ENCODE measurements at places on chromosomes 16 and 17. TPM values are rescaled to one million over a fixed set of nuclear protein-coding genes. Genes with fewer than 3 reads are reported as not detected.

- no peak for DNase-seq
These were observed 403.8 kb downstream of the SEC14L1 start for GRCh38 chr17:77544347-77545110.

DNA sequence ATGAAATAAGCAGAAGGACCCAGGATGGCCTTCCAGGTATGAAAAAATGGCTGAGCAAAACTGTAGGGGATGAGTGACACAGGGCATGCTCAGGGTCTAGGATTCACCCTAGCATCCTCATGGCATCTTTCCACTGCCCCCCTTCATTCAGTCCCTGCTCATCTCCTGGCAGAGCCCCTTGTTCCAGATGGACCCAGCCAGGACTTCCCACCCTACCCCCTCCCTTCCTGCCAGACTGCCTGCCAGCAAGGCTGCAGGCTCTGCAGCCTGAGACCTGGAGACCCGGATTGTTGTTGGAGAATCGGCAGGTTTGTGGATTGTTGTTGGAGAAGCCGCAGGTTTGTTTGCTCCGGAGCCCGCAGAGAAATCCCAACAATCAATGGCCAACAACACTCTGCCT lies 6.6 kb downstream of the SEZ6 start:
- peak; percentile 93 for DNase-seq

GRCh38 chr16:6341981-6342380 lies 990.7 kb upstream of the RBFOX1 start:
- DNase-seq: no peak

DNA sequence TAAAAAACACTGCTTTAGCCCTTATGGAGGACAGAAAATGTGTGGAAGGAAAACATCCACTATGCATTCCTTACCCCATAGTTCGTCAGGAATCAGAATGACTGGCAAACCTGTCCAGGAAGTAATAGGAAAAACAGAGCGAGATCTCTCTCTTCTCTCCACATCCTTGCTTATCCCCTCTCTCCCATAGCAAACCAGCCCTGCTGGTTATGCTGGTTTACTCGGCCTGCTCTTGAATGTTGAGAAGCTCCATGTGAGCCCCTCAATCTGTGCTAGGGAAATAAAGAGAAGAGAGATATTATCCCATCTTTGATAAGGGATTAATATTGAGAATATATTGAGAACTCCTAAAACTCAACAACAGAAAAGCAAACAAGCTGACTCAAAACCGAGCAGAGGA lies 402.8 kb upstream of the RBFOX1 start:
- no peak for DNase-seq

DNA sequence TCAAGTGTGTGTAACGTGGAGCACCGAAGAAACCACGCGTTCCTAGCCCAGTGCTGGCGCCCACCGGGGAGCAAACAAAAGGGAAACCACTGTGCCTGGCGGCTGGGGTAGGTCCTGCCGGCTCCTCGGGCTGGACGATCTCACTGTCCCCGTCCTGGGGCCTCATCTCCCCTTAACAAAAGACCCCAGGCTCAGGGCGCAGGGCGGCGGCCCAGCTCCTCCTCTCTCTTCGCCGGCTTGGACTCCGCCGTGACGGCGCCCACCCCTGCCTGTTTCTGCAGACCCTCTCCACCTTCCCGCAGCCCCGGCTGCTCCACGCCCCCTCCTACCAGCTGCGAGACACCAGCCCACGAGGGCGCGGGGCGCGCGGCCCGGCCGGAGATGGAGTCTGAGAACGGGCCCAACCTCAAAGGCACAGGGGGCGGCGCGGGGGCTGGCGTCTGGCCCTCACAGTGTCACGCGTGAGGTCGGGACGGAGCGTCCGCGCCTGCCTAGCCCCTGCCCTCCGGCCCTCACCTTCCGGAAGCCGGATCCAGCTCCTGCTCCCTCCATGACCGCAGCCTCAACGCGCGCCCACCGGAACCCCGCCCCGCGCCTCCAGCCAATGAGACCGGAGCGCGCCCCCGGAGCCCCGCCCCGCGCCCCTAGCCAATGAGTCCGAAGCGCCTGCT lies at the start of gene CENPX:
Gene CENPX, minus strand, starts transcription at position 569 of the 671 bp plus-strand sequence. Its CDS starts 17 bp downstream, at position 552.
- DNase-seq: no peak

DNA sequence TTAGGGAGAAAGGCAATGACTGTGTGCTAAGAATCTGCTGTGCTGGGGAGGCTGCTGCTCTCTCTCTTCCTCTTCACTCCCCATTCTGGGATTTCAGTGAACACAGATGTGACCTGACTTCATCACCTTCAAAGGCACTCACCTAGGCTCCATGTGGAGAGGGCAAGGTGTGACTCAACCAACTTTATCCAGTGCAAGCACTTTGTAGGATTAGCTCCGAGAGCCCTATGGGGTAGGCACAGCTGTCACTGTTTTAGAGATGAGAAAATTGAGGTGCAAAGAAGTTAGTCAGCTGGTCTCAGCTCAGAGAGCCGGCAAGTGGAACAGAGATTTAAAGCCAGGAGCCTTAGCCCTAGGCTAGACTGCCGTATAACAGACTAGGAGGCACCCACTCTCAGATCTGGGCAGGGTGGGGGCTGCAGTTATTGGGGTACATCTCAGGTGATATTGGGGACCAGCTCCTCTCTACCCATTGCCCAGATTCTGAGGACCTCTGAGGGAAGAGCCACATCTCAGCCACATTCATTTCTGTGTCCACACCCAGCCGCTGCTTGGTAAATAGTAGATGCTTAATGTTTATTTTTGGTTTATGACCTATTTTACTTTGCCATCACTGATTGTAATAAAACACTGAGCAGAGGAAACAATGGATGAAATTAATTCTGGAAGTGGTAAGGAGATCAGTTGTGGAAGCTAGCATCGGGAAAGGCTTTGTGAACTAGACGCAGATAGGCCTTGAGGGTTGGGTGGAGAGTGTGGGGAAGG lies 138.8 kb downstream of the CCDC182 start:
- no peak for DNase-seq

GRCh38 chr16:23578101-23578830 lies 17.9 kb downstream of the NDUFAB1 start:
- DNase-seq: no peak

- no peak for DNase-seq
These were observed 641 bp downstream of the SBK1 start for GRCh38 chr16:28292731-28293600.

DNA sequence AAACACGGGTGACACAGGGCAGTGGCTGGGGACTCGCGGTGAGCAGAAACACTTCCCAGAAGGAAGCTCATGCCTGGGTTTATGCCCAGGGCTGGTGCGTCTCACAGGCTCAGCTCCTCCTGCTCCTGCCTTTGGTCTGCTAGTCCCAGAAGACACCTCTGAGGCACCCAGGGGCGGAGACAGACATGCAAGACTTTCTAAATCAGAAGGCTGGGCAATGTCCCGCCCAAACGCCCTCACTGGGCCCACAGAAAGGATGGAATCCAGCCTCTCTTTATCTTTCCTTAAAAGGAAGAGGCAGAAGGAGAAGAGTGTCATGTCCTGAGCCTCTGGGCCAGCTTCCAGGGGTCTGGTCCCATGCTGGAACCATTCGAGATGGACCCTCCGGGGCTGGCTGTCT lies 197.7 kb upstream of the RPL38 start:
- DNase-seq: no peak

DNA sequence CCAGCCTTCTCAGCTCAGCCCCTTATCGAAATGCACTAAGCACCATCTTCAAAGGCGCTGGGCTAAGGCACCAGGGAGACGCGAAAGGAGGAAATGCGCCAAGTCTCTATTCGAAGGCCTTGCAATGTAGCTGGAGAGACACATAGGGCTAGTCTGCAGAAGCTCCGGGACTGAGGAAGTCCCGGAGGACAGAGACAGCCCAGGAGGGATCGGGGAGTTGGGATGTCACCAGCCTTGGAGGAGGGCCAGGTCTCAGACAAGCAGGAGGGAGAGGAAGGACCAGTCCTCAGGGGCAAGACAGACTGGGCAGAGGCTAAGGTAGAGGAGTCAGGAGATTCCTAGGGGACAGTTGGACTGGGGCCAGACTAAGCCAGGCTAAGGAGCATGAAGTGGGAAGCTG lies 8.5 kb downstream of the C17orf100 start:
- no peak for DNase-seq

DNA sequence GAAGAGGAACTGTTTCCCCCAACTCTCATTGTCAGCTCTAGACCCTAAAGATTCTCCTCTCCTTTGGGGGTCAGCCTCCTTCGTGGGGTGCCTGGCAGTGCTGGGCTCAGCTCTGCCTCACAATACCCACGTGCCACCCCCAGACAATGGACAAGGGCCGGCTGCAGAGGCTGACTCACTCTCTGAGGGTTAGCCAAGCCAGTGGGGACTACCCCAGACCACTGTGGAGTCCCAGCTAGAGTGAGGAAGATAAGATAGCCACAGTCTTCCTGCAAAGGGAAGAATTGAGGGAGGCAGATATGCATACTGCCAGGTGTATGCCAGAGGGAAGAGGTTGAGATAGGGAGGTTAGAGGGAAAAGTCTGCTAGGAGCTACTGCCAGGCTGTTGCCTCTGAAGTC lies 13.5 kb upstream of the MTMR4 start:
- DNase-seq: peak; percentile 26

DNA sequence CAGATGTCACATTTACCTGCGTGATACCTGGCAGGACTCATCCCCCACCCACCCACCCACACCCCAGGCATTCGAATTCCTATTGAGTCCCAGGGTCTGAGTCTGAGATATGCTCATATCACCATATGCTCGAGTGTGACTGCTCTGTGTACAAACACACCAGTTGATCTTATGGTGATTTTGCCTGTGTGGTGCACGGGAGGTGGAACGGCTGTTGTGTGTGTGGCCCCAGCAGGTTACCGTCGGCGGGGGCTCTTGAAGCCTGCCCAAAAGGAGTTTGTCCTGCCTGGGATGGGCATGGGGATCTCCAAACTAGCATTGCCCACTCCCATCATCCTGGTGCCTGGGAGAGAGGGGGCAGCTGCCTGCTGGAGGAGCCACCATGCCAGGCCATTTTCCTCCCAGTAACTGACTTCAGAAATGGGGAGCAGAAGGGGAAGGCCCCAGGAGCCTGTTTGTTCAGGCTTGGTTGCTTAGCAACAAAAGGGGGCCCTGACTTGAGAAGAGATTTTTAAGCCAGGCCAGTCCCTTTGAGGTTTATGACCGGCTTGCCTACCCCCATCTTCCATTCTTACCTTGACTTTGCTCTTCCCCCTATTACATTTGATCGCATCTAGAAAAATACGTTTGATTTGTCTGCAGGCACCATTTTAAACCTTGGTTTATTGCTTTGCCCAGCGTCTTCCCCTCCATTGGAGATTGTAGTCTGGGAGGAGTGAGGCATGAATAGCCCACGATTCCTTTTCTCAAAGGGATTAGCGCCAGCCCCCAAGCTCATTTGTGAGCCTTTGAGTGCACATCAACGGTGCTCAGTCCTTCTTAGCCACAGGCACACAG lies 217.7 kb downstream of the CCDC182 start:
- peak; percentile 53 for DNase-seq

DNA sequence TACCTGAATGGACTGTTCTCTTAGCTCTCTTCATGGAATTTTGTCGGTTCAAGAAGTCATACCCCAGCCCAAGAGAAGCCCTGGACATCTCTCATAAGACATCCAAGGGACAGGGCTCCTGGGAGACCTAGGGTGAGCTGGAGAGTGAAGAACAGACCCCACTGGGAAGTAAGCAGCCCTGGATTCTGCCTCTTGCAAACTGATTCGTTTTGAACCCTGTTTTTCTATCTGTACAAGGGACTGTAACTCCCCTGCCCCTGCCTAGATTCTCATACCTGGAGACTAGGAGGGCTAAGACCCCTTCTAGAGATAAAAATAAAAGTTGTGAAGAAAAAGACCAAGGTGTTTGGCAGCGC lies 449 bp downstream of the CCL3L1 start:
- no peak for DNase-seq

- no peak for DNase-seq
These were observed 2.0 kb downstream of the VAMP2 start for GRCh38 chr17:8160741-8161221.

- DNase-seq: no peak
These were observed 6.6 kb downstream of the MYH8 start for GRCh38 chr17:10415161-10415560.

GRCh38 chr16:2720064-2720457 lies at the start of gene PRSS27:
Gene PRSS27, minus strand, starts transcription at chr16:2720224. Its CDS starts 64 bp downstream, at chr16:2720160.
- DNase-seq: no peak

- DNase-seq: no peak
These were observed 143.0 kb downstream of the XYLT1 start for GRCh38 chr16:17327664-17328335.

DNA sequence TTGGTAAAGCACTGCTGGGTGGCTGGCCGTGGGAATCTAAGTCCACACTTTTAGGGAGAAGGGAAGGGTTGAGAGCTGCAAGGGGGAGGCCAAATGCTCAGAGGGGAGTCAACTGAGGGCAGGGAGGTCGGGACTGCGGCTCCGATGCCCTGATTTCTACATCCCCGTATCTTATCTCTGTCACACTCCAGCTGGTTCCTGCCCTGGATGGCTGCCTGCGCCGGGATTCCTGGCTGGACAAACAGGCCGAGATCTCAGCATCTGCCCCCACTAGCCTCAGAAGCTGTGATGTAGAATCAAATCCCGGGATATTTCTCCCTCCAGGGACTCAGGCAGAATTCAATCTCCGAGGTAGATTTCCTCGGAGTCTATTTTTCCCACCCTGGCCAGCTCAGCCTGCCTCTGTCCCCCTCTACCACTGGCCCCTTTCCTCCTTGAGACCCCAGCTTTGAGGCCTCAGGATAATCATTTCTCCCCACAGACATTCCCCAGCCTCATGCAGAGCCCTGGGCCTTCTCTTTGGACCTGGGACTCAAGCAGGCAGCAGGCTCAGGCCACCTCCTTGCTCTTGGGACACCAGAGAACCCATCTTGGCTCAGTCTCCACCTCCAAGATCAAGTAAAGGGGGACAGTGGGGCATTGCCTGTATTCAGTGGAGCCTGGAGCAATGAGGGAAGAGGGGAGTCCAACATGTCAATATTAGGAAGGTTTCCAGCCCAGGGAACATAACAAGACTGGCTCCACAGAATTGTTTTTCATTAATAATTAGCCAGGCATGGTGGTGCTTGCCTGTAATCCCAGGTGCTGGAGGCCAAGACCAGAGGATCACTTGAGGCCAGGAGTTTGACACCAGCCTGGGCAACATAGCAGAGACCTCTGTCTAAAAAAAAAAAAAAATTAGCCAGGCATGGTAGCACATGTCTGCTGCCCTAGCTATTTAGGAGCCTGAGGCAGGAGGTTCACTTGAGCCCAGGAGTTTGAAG lies 1.8 kb downstream of the SHBG start:
- no peak for DNase-seq

Gene QRICH2
- total RNA-seq: 0.47 TPM

Gene FAM171A2
- 23.6 TPM for total RNA-seq

Gene CD300E
- not detected for total RNA-seq

Gene HBZ
- not detected for total RNA-seq

Gene SEPTIN12
- not detected for total RNA-seq

Gene ZNF19
- total RNA-seq: 2.3 TPM

Gene KRT28
- not detected for total RNA-seq

Gene ADGRG1
- total RNA-seq: 4.1 TPM

Gene ACTG1
- total RNA-seq: 5,595 TPM

Gene RARA
- total RNA-seq: 11.8 TPM
